Activated CD4-positive, alpha-beta T cell treated with anti-CD3 and anti-CD28 coated beads, Interleukin-2, amount 50 U/mL, for 1 hour (primary cell): ENCODE measurements at places on chromosomes 6 and 20.

DNA sequence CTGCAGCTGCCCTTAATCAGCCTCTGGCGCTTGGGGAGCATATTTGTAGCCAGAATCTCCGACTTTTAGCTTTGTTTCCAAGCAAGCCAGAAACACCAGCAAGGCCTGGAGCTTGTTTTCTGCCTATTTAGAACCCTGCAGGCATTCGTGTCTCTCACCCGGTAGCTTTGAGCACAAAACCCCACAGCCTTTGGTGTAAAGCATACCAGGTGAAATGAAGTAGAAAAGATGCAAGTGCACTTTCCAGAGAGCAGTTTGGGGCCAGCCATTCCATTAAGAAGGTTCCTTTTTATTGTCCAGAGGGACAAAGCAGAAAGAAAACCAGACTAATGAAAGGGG is 736 bp downstream of the FAM217B start:
- DNase-seq = no peak

DNA sequence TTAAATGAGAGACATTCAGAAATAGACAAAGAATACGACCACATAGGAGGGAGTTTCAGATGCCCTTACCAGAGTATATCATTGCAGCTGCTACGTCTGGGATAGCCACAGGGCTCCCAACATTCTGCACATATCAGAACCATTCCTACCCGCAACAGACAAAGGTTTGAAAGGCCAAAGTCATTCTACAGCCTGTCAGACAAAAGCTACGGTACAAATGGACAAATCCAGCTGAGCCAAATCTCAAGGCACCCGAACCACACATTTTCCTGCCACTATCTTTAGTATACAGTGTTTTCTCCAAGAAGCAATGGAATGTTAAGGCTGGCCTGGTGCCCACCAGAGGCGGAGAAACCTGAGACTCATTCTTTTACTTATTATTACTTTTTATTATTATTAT is 30.5 kb upstream of the LYRM2 start:
- DNase-seq = no peak

GRCh38 chr20:22379472-22379871 is 204.9 kb downstream of the FOXA2 start:
- no peak for DNase-seq

GRCh38 chr20:47379433-47380150 is 23.1 kb upstream of the ZMYND8 start:
- DNase-seq = no peak

- DNase-seq = no peak
Measured at GRCh38 chr6:148878683-148879082, 131.9 kb downstream of the UST start.

DNA sequence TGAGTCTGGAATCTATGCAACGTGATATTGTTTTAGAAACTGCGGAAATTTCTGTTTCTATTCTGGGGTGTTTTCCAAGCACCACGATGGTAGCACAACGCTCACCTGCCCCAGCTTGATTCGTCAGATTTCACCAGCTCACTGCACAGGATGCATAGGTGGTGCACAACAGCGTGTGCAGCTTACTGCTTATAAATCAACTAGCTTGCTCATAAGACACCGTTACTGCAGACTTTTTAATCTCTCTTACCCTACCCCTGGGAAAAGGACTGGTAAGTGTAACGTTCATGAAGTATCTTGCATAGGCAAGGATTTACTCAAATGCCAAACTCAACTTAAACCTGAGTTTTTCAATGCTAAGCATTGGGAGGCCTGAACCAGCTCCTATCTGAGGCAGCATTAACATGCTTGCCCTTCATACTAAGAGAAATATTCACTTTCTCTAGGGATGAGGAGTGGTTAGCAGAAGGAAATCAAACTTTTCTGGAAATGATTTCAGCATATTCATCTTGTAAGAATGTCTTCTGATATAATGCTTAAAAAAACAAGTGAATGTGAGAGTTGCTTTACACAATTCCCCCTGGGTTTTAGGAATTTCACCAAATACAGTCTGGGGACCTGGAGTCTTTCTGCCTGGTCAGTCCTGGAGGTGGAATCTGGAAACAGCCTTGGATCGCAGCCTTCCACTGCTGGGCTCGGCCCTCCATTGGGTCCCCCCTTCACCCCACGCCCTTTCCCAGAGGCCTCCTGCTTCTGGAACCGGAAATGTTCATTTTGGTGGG is 100.6 kb downstream of the DACT2 start:
- no peak for DNase-seq

DNA sequence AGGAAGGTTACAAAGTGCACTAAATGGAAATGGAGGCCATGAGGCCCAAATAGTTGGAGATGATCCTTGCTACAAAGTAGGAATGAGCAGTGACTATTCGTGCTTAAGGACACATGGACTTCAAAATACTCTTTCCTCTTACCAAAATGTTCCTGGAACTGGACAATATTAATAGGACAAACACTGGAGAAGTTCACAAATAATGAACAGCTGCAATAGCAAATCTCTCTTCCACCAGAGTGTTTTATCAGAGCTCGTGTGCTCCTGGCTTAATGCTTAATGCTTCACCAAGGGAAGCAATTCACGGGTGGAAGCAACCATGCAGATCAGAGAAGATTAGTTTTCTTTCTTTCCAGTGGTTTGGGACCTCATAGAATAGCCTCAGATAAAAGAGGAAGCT is 435.4 kb downstream of the BCKDHB start:
- no peak for DNase-seq

GRCh38 chr6:7087491-7087979 is 20.2 kb upstream of the RREB1 start:
- peak; percentile 13 for DNase-seq

GRCh38 chr6:87754828-87755227 is 52.8 kb upstream of the AKIRIN2 start:
- no peak for DNase-seq

DNA sequence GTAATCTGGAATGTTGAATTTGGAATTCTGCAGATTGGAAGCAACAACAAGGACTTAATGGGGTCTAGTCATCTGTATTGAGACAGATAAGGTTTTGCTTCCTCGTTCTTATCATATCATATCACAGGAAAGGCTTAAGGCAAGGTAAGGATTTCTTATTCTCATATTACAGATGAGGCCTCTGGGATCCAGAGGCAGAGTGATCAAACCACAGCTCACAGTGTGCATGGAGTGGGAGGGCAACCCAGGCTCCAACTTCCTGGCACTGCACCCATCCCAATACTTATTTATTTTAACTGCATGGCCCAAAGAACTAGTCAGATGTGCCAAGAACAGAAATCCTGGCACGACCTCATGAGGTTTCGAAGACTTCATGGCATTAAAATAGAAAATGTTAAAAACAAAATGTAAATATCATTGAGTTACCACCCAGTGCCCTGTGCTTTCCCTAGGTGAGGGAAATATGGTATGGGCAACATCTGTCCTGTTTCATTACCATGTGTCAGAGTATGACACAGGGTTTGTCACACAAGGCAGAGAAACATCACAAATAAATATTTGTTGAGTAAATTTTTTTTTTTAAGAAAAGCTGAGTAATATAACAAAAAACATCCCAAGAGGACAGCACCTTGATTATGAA is 191.9 kb downstream of the ISM1 start:
- no peak for DNase-seq

- DNase-seq = no peak
Measured at GRCh38 chr6:48486876-48487275, 375.9 kb upstream of the PTCHD4 start.

GRCh38 chr20:51097351-51098120 is 74.6 kb upstream of the KCNG1 start:
- DNase-seq = no peak

DNA sequence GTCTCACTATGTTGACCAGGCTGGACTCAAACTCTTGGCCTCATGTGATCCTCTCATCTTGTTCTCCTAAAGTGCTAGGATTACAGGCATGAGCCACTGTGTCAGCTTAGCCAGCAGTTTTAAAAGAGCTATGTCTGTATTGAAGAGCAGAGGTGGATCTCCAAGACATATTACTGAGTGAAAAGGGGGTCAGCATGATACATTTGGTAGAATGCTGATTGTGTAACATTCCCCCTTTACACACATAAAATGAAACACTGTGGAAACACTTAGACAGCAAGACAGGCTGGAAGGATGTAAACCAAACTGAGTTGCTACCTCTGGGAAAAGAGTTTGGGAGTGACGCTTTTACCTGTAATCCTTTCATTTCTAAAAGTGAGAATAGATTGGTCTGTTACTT is 1.7 kb upstream of the RIPOR3 start:
- DNase-seq = no peak

GRCh38 chr20:11740975-11741374 is 176.7 kb upstream of the BTBD3 start:
- no peak for DNase-seq

- DNase-seq = no peak
Measured at GRCh38 chr6:151590742-151591141, 96.9 kb downstream of the CCDC170 start.

- no peak for DNase-seq
Measured at GRCh38 chr6:53608396-53608795, 57.2 kb downstream of the KLHL31 start.

DNA sequence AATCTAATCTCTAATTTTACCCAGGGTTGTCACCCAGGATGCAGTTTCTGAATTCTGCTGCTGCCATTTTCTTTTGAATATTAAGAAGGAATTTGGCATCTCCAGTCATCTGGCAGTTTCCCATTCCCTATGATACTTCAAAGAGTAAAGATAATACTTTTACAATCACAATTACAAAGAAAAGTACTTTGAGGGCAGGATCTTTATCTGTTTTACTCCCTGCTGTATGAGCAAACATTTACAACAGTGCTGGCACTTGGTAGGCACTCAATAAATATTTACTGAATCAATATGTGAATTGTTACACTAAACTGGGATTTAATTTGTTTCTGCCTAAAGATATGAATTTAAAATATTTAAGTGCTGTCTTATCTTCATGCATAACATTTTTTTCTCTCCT is 224.9 kb downstream of the EPHA7 start:
- no peak for DNase-seq

DNA sequence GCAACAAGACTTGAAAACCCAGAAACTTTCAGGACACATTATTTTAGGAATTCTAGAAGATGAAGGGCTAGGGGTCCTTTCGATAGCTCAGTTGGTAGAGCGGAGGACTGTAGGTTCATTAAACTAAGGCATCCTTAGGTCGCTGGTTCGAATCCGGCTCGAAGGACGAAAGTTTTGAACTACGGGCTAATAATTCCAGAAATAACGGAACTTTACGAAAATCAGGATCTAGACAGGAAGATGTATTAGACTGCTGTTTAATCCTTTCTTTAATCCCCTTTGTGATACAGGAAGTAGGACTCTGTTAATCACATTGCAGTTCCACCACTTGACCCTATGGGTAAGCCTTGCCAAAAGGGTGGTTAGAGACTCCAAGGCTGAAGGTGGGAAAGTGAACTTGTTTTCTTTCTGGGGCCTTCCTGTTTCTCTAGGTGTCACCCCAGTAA is 21.2 kb upstream of the ABT1 start:
- no peak for DNase-seq

GRCh38 chr20:25408890-25409289 is 1.4 kb downstream of the GINS1 start:
- no peak for DNase-seq

GRCh38 chr6:47161176-47161687 is 119.1 kb upstream of the ADGRF1 start:
- DNase-seq = no peak
